Upper lobe of right lung (tissue), 1 donor: ENCODE measurements at places on chromosomes 4 and X.
A peak's percentile ranks its signal among the peaks of the same experiment; 100 is the strongest.

DNA sequence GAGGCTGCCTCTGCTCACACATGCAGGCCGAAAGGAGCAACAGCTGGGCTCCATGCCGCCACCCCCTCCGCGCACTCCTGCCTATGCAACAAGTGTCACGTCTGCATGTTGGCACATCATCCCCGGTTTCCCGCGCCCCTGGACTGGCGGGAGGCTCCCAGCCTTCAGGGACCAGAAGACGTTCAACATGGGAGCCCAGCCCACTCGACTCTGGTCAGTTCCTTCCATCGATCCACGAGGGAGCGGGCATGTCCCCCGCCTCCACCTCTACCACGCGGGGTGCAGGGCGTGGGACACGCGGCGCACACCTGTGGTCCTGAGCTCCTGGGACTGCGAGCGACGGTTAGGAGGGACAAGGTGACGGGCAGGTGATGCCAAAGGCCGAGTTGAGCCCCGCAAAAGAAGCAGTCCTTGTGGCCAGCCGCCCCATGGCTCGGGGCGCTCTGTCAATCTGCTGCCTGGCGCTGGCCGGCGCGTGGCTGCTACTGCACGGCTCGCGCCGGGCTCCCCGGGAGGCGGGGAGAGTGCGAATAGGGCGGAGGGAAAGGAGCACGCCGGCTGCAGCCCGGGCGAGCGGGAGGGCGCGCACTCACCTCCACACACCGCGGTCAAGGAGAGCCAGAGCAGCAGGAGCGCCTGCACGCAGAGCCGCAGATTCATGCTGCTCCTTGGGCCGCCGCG lies 645 bp downstream of the APLN start:
- no peaks in the 10 kb centered on the region for H3K27me3 ChIP-seq
- no peaks in the 10 kb centered on the region for H3K36me3 ChIP-seq
- H3K4me3 ChIP-seq = peak overlapping the region; percentile 49
- no peak for DNase-seq
- no peak overlapping the region for H3K27ac ChIP-seq

DNA sequence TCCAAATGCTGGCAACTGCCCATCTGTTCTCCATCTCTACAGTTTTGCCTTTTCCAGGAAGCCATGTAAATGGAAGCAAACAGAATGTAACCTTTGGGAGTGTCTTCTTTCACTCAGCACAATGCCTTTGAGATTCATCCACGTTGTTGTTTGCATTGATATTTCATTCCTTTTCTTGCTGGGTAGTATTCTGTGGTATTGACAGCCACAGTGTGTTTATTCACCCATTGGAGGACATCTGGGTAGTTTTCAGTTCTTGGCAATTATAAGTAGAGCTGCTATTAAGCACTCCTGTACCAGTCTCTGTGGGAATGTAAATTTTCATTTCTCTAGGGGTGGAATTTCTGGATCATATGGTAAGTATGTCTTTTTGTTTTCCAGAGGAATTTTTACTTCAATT lies 194.3 kb upstream of the RPS6KA3 start:
- H3K4me1 ChIP-seq = no peaks in the 10 kb centered on the region
- H3K4me3 ChIP-seq = no peak overlapping the region
- H3K27ac ChIP-seq = no peak overlapping the region
- H3K36me3 ChIP-seq = no peaks in the 10 kb centered on the region
- DNase-seq = no peak

DNA sequence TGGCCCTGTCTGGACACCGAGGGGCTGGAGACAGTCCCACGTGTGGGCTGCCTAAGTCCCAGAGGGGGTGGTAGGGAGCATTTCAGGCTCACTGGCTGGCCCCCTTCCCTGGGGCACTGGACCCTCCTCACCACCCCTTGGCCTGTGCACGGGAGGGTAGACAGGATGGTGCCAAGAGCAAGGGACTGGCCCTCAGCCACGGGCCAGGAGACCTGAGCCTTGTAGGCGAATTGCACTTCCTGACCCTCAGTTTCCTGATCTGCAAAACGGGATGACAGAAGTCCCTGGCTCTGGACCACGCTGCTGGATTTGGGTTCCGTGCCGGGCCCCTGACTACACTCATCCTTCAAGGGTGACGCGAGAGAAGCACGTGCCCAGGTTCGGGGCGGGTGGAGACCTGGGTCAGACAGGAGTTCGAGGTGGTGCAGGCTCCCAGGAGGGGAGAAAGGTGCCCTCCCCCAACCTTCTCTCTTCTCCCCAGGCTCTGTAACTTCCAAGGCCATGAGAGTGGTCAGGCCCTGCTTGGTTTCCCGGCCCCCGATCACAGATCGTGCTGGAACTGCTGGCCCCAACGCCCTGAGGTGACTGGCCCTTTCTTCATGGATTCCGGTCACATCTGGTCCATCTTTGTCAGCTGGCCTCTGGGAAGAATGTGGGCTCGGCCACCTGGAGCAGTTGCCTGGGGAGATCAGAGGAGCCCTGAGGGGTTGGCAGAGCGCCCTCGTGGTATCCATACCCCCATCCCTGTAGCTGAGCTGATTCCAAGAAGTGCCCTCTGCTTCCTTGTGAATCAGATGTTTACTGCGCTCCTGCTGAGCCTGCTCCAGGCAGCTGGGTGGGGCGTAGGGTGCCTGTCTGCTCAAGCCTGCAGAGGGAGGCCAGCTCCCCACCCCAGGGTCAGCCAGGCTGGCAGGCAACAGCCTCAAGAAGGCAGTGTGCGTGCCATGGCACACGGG lies 3.3 kb downstream of the SH3BP2 start:
- H3K4me3 ChIP-seq = no peak overlapping the region
- no peaks in the 10 kb centered on the region for H3K36me3 ChIP-seq
- no peaks in the 10 kb centered on the region for H3K27me3 ChIP-seq
- peak overlapping the region; percentile 87 for H3K27ac ChIP-seq

DNA sequence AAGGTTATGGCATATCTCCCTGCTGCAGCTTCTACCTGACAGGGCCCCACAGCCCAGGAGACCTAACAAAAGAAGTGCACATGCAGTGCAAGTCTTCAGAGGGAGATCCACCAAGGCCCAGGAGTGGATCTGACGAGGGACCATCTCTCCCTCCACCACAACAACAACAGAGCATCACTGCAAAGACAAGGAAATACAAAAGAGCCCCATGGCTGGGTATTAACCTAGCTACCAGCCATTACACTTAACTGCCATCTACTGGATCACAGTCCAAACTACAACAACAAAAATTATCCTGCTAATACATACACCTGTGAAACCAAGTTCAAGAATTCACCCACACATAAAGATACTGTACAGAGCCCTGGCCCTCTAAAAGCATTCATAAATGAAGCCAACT lies 280.2 kb upstream of the SLC7A11 start:
- H3K27ac ChIP-seq = no peak overlapping the region
- H3K36me3 ChIP-seq = no peaks in the 10 kb centered on the region
- H3K27me3 ChIP-seq = no peaks in the 10 kb centered on the region
- no peaks in the 10 kb centered on the region for H3K4me1 ChIP-seq
- no peak for DNase-seq

DNA sequence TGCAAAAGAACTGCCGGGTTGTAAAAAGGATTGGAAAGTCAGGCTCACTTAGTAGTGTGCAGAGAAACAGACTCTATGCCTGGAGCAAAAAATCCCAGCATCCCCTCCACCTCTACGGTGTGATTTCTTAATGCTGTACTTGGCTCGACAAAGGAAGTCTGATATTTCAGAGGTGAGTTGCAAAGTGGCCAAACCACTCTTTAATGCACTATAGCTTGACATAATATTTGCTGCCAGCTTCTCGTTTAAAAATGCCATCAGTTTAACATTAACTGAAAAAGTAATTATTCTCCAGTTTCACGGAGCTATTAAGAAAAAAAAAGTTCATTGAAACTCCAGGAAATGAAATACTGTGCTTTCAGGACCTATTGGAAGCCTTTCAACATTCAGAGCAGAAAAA lies 448.3 kb upstream of the ZFP42 start:
- DNase-seq = no peak
- no peak overlapping the region for H3K27ac ChIP-seq
- no peaks in the 10 kb centered on the region for H3K36me3 ChIP-seq
- no peaks in the 10 kb centered on the region for H3K4me1 ChIP-seq

- no peaks in the 10 kb centered on the region for H3K4me1 ChIP-seq
- peaks cover 36% of the 10 kb centered on the region for H3K36me3 ChIP-seq
- no peak overlapping the region for H3K4me3 ChIP-seq
Observed at GRCh38 chr4:848307-848691, 22.4 kb upstream of the CPLX1 start.

- no peaks in the 10 kb centered on the region for H3K27me3 ChIP-seq
- DNase-seq = no peak
- H3K4me3 ChIP-seq = no peak overlapping the region
- no peaks in the 10 kb centered on the region for H3K36me3 ChIP-seq
Observed at GRCh38 chrX:73765776-73766430, 202.9 kb downstream of the CHIC1 start.

DNA sequence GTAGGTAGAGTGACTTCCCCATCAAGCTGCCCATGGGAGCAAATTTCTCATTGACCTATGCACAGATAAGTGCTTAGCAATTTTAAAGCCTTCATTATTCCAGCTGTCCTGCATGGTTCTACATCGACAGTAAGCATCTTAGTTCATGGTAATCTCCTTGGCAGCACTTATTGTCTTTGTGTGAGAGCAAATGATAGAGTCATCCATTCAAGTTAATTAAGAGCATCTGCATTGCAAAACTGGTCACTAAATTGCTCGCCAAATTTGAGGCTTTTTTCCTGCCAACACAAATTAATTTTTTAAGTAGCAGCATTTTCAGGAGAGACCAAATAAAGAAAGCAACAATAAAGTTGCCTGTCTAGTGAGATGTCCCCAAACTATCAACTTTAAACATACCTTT lies 76.7 kb downstream of the SH3BGRL start:
- no peak overlapping the region for H3K4me3 ChIP-seq
- H3K27ac ChIP-seq = no peak overlapping the region
- H3K27me3 ChIP-seq = no peaks in the 10 kb centered on the region
- no peak for DNase-seq
- H3K4me1 ChIP-seq = no peaks in the 10 kb centered on the region
- H3K36me3 ChIP-seq = peaks cover 15% of the 10 kb centered on the region
